Left ventricle myocardium superior (tissue), 1 donor: ENCODE measurements at places on chromosomes 5 and 9. TPM values are rescaled to one million over a fixed set of nuclear protein-coding genes. Genes with fewer than 3 reads are reported as not detected.

- peak; percentile 12 for DNase-seq
Observed at GRCh38 chr5:177434437-177434836, 8.0 kb downstream of the GRK6 start.

GRCh38 chr5:119339965-119340364, 15.9 kb upstream of the TNFAIP8 start:
- no peak for DNase-seq

The LCN6 gene
- 17.4 TPM for total RNA-seq

The NIPAL4 gene
- total RNA-seq, result not detected
